ENCODE measurements at places on chromosomes 5 and 9.

GRCh38 chr5:178547052-178547666, 43.0 kb downstream of the COL23A1 start:
- DNase-seq = no peak

DNA sequence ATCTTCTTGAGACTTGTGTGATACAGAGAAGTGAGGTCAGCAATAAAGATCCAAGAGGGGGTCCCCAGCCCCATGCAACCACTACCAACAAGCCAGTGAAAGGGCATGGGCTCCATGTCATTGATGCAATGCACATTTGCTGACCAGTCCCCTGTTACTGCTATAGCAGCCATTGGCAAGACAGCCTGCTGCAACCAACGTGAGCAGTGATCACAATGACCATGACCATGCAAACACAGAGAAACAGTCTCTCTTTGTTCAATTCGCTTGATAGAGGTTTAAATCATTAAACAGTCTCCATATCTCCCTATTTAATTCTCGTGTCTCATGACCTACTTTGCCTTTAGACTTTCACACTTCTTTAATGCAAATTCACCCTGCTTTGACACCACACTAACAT, 30.0 kb upstream of the FOXB2 start:
- no peak for DNase-seq

GRCh38 chr9:14132775-14133174, 181.2 kb downstream of the NFIB start:
- no peak for DNase-seq

GRCh38 chr9:136204838-136205706, at the start of gene LHX3:
TSS of gene LHX3 (minus strand) at chr9:136205128. CDS start at chr9:136205012, 116 bp downstream.
- no peak for DNase-seq

GRCh38 chr5:181215997-181216989, 6.8 kb upstream of the TRIM41 start:
- no peak for DNase-seq

DNA sequence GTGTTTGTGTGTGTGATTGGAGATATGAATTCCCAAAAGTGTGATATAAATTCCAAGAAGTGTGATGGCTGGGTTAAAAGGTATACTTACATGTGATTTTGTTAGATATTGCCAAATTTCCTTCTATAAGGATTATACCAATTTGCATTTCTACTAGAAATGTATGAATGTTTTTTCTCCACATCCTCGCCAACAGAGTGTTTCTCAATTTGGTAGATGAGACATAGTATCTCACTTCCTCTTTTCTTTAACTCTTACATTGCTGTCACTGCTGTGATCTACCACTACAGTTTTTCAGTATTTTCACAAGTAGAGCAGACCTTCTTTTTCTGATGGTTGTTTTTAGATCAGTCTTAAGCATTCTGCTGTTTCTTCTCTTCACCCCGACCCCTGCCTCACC, 111.3 kb downstream of the FER start:
- no peak for DNase-seq

- DNase-seq = no peak
These were observed 72.7 kb downstream of the MAP1B start for GRCh38 chr5:72179816-72180440.

- DNase-seq = no peak
These were observed 1.7 kb upstream of the PTGER4 start for GRCh38 chr5:40678026-40678425.

GRCh38 chr9:122088880-122089706, 4.0 kb downstream of the TTLL11 start:
- DNase-seq = no peak

- no peak for DNase-seq
These were observed 193.2 kb downstream of the MAST4 start for GRCh38 chr5:66789434-66789833.

- no peak for DNase-seq
These were observed 139.9 kb downstream of the ZNF608 start for GRCh38 chr5:124606543-124606942.

GRCh38 chr5:64665243-64665642, 25.1 kb upstream of the SHISAL2B start:
- no peak for DNase-seq

GRCh38 chr5:161414037-161414436, 132.5 kb downstream of the GABRB2 start:
- no peak for DNase-seq

- no peak for DNase-seq
These were observed 129.0 kb upstream of the ALDH1B1 start for GRCh38 chr9:38263532-38263931.

DNA sequence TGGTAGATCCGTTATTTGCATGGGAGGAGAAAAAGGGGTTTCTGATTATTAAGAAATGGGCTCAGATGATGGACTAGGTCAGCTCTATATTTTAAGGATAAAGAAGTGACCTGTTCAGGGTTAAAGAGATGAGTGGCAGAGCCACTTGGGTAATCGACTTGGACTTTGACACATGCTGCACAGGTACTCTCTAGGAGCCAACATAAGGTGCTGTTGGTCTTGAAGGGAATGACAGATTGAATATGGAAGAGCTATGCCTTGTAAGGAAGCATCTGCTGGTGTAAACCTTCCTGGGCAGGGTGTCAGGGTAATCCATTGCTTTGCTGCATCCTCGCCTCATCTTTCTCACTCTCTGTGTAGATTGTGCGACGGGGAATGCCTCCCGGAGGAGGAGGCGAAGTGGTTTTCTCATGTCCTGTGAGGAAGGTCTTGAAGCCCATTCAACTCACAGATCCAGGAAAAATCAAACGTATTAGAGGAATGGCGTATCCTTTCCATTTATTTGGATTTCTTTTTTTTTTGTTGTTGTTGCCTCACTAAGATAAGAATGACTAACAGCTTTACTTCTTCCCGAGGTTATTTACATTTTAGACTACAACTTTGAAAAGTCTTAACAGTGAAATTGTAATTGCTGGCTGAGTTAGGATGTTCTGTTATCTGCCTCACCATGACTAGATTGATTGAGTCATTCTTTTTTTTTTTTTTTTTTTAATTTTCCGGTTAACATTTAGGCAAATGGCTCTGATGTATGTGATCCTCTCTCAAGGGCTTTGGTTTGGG, 41.2 kb downstream of the RCL1 start:
- DNase-seq = no peak

DNA sequence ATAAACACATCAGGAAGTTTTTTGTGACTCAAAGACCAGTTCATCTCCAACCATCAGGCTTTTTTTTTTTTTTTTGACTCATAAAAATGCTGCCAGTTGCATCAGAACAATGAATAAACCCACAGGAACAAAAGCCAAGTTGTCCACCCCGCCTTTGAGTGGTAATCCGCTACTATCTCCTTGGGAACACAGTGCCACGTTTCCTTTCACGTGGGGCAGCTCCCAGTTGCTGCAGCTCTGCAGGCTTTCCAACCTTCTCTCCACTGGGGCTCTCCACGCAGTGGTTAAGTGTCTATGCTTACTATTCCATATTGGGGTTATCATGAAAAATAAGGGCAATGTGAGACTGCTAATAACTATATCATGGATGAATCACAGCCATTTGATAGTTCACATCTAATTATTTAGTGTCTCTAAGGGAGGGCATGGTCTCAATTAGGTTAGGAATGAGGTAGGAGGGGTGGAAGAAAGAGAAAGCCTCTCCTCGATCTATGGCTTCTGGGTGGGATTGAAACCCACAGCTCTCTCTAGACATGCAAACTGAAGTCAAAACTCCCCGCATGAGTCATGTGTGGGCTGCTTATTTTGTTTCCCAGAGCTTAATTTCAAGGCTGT, 55.8 kb upstream of the ACTBL2 start:
- DNase-seq = no peak

DNA sequence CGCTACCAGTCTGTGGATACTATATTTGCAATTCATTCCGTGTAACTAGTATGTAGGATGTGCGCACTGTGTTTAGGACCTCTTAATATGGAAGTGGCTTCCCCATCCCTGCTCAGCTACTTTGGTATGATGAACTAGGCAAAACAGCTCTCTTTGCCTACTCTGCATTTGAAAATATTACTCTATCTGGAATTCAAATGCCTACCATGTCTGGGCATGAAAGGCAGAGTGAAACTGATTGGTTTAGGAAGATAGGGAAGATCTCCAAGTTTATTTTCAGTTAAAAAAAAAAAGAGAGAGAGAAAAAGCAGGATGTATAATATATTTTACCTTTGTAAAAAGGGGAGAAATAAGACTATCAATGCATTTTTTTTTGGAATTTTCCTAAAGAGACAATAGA, 74.1 kb upstream of the ELL2 start:
- no peak for DNase-seq

DNA sequence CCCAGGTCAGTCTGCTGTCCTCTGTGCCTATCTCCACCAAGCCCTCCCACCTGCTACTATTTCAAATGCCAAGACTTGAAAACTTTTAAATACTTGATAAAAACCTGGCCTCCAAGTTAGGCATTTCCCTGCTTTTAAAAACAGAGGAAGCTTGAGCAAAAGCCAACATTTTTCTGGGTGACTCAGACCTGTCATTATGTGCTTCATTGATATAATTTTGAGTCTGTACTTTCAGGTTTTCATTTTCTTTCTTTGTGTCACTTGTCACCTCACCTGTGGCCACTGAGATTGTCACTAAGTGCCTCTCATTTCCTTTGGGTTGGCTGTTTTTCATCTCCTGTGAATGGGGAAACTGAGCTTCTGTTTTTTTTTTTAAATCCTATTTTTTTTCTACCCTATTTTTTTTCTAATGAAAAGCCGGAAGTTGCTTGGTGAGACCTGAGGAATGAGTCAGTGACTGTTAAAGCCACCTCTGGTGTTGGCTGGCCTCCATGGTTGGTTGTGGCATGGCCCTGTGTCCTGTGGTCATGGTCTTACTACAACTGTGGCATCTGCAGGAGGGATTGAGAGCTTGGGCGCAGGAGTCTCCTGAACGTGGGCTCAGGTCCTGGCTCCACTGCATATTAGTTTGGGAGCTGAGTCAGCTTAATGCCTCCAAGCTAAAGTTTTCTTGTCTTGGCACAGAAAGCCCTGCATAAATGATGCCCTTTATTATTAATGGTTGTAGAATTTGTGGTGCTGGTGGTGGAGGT, 56.7 kb downstream of the ARHGAP26 start:
- DNase-seq = no peak

GRCh38 chr5:98425640-98426039, 347.8 kb upstream of the RGMB start:
- DNase-seq = no peak

DNA sequence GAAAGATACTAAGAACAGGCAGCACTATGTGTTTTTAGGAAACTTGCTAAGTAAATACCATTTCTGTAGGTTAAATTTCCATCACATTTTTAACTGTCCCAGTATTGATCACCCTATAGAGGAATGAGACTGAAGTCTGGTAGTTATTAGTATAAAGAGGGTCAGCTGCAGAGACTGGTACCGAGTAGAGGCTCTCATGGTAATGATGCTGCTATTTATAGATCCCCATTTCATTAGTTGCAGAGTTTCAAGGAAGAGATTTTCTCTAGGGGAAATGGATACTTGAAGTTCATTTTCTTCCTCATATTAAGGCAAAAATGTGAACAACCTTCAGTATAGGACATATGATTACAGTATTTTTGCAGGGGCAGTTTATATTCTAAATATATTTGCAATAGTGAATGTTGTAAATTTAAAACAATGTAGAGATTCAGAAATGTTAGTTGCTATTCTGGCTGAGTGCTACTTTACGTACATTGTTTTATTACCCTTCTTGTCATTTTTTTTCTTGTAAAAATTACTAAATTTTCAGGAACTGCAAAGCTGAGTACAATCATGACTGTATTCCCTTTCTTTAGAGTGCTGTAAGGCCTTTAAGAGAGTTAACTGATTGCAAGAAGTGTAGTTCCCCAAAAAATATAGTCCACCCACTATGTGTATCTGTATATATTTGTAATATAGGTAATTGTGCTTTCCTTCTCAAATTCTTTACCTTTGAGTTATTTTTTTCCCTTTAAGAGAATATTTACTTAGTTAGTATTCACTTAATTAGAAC, 14.7 kb downstream of the PBX3 start:
- DNase-seq = no peak

DNA sequence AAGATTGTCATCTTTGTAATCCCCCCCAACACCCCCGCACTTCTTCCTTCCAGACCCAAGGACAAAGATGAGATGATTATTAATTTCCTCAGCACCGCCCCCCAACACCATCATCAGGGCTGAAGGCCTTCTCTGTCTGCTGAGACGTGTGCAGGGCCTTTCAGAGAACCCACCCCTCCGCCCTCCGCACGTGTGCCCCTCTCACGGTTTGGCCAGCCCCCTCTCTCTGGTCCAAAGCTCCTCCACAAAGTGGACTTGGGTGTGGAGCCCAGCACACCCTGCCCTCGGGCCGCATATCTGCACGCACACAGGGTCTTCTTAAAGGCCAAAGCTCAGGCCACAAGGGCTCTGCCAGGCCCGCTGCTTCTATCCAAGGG, 32.0 kb downstream of the PAX5 start:
- DNase-seq = no peak

- DNase-seq = no peak
These were observed 103.3 kb downstream of the ZSWIM6 start for GRCh38 chr5:61435368-61435767.

- DNase-seq = no peak
These were observed 14.6 kb upstream of the DAP start for GRCh38 chr5:10775646-10776045.

DNA sequence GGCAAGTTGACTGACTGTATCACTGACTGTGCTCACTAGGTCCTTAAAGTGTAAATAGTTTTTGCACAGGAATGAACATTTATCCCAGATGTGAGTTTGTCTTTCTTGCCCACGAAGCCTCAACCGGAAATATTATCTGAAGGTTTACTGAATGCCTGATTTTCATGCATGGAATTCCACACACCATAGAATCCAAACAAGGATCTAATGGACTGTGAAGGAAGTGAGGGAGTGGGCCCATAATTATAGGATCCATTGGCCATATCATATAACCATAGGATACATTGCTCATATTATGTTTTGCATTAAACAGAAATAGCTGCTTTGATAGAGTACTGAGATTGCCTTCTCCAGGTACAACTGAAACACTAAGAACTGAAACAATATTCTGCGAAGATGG, 1057.2 kb upstream of the EDIL3 start:
- no peak for DNase-seq

- DNase-seq = no peak
These were observed 82.4 kb upstream of the IFNK start for GRCh38 chr9:27441741-27442070.

GRCh38 chr5:157213527-157214243, 33.0 kb downstream of the ITK start:
- no peak for DNase-seq

DNA sequence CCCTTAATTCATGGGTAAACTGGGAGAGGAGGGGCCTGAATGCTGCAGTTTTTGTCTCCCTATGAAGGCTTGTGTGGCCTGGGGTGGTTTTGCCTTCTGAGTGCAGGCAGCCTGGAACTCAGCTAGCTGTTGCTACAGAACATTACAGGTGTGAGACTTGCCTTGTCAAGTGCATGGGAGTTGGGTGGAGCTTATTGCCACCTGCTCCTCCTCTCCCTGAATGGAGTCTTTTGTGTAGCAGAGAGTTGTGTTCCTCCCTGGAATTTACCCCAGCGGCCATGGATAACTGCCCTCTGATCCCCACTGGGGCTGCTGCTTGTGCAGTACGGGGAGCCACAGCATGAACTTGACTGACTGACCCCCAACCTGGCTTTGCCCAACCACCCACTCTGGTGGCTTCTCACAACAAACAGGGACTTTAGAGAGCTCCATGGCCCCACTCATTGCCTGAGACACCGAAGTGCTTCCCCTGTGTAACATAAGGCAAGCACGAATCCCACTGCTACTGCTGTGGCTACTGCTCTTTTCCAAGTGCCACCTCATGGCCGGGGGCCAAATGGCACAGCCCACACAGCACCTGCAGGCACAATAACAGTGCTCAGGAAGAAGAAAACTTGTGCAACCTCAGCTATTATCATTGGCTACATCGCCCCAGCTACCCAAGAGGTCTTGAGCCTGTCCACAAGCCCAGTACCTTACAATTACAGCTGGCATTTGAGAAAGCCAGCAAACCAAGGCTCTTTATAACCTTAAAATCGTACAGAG, 942.9 kb downstream of the CDH18 start:
- DNase-seq = no peak
